ENCODE measurements at places on chromosomes 7 and 10.

GRCh38 chr10:70803775-70804420 lies 11.8 kb upstream of the SGPL1 start:
- DNase-seq = no peak

DNA sequence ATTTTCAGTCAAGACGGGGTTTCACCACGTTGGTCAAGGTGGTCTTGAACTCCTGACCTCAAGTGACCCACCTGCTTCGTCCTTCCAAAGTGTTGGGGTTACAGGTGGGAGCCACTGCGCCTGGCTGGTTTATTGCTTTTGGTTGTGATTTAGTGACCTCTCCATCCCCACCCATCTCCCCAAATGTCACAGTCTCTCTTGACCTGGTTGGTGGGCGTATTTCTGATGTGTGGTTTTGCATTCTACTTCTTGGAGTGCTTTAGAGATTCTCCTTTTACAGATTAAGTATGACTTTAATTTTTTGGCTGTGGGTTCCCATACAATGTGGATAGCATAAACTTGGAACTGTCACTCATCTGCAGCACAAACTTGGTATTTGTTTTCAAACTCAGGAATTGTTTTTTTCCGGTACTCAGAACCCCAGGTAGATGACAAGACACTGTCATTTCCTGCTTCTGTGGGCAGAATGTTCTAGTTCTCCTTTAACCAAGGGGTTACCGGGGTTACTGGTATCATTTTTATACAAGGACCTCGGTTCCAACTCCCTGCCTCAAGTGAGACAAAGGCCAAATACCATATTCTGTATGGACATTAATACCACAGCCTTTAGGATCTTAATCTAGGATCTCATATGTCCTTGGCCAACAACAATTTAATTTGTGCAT lies 50.5 kb downstream of the MRC1 start:
- DNase-seq = no peak

DNA sequence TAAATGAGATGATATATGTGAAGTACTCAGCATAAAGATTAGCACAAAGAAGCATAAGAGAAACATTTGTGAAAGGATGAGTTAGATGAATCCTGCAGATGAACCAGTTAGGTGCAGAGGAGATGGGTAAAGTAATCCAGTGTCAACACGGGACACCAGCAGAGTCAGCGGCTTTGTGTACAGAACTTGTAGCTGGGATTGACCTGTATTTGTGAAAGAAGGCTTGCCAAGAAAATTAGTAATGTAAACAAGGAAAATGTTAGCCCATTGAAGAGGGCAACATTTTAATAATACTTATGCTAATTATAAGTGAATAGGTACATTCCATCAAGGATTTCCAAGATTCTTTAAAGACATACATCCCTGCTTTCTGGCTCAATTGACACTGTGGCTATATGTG lies 255.7 kb downstream of the PTEN start:
- no peak for DNase-seq

DNA sequence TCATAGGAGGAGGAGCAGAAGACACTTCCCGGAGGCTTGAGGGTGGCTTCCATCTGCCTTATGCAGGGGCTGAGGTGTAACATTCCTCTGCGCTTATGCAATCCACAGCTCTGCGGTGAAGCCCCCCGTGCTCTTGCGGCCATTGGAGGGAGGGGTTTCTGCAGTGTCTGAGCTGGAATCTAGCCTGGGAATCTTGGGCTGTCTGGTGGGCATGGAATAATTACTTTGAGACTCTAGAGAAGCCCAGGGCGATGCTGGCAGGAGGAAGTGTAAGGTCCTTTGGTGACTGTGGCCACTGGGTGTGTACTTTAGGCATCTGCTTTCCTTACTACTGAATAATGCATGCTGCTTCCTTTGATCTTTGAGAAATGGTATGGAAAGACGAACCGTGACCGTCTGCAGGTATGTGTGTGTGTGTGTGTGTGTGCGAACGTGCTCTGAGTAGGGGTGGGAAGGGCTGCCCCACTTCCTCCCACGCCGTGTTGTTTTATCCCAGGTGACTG lies 181.0 kb downstream of the PRPF18 start:
- DNase-seq = no peak

- DNase-seq = no peak
Observed at GRCh38 chr7:81355911-81356310, 413.9 kb downstream of the HGF start.

DNA sequence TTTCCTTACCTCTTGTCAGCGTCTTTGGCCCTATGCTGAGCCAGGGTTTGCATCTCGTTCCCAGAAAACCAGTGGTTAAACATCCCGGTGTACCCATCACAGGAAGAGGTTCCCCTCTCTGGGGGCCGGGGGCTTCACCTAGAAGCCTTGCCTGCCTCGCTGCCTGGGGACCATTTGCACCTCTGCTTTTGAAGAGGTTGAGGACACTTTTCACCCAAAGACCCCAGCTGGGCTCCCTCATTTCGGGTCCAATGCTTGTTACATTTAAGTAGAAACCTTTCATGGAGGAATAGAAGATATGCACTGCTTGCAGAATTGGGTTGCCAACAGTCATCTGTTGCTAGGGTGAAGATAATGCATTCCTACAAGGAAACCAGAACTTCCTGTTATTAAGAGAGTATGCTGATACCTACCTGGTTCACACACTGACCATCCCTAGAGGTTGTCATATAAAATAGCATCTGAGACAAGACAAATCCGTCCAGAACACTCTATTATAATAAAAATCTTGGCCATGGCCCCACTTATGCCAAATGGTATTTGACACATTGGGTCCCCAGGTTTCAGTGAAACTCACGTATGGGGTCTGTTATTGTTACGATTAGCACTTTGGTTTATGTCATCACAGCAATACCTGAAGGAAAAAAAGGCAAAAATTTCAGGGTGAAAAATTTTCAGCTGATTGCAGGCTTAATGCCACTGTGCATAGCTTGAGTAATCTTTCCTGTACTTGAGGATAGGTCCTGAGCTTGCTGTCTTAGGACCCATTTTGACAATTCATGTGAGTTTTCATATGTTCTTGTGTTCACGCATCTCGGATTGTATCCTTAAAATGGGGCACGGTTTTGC lies 917 bp downstream of the ZNF365 start:
- peak; percentile 69 for DNase-seq

GRCh38 chr7:25002786-25003185 lies 22.8 kb upstream of the OSBPL3 start:
- DNase-seq = no peak

GRCh38 chr10:11149807-11150141 lies 132.1 kb downstream of the CELF2 start:
- DNase-seq = no peak

DNA sequence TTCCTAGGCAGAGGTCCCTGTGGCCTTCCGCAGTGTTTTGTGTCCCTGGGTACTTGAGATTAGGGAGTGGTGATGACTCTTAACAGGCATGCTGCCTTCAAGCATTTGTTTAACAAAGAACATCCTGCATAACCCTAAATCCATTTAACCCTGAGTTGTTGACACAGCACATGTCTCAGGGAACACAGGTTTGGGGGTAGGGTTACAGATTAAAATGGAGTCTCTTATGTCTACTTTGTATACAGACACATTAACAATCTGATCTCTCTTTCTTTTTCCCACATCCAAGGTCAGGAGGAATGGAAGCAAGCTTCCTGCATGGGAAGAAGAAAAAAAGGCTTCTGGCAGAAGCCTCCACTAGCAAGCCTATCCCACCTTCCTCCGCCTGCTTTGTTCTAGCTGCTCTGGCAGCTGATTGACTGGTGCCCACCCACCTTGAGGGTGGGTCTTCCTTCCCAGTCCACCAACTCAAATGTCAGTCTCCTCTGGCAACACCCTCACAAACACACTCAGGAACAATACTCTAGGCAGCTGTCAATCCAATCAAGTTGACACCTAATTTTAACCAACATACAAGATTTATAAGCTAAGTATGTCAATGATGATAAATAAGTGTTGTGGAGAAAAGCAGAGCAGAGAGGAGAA lies 176.5 kb upstream of the CCZ1B start:
- DNase-seq = no peak

- no peak for DNase-seq
Observed at GRCh38 chr10:131656431-131656841, 244.4 kb upstream of the PPP2R2D start.

DNA sequence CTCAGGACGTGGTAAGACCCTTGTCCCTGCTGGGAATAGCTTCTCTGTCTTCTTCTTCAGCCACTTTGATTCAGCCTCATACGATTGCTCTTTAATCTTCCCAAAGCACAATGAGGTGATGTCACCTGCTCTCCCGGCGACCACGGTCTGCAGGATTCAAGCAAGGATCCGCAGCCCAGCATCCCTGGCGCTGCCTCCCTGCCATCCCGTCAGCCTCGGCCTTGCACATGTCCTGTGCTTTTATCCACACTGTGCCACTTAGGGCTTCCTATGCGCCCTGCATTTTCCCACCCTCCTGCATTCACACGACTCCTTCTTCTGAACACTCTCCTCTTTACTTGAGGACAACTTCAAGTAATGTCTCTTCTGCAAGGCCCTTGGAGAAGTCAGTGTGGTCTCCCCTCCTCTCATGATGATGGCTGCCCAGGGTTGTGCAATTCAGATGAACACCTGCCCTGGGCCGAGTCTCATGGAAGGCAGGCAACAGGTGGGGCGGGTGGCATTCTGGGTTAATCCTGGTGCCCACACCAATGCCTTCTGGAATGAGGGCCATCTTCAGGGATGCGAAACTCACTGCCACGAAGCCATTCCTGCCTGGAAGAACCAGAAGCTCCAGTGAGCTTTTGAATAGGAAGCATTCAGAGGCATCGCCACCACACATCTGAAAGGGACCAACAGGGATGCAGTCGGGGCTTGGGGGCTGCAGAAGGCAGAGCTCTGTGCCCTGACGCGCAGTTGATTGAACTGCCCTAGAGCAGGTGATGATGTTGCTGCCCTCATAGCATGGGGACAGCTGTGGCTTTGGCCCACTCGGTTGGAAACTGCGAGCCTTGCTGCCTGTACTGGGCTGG lies 287.5 kb downstream of the GLRX3 start:
- DNase-seq = no peak

GRCh38 chr7:30977896-30978564 lies 14.3 kb downstream of the GHRHR start:
- DNase-seq = peak; percentile 57

DNA sequence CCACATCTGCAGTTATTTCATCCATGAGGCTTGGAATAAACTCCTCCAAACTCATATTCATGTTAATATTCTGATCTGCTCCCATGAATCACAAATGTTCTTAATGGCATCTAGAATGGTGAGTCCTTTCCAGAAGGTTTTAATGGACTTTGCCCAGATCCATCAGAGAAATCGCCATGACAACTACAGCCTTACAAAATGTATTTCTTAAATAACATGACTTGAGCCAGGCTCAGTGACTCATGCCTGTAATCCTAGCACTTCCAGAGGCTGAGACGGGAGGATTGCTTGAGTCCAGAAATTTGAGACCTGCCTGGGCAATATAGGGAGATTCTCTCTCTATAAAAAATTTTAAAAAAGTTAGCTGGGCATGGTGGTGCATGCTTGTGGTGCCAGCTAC lies 102.1 kb upstream of the TMEM168 start:
- no peak for DNase-seq

GRCh38 chr7:158028971-158029370 lies 558.7 kb downstream of the PTPRN2 start:
- DNase-seq = no peak

GRCh38 chr7:19491371-19491770 lies 217.5 kb downstream of the POLR1F start:
- DNase-seq = no peak

DNA sequence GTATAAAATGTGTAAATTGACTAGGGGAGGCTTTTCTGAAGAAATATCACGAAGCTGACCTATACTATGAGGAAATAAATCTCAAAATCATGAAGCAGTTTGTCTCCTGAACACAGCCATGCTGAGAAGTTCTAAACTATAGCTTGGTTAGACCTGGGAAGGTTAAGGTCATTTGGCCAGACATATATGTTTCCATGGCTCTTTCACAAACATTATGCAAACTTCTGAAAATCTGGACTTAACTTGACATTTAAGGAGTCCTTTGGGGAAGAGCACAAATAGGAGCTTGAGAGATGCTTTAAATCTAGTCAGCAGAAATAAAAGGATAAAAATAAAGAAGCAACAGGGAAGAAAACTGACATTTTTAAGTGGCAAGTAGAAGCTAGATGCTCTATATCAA lies 115.9 kb upstream of the MEOX2 start:
- no peak for DNase-seq

GRCh38 chr7:27670676-27671075 lies 8.0 kb upstream of the HIBADH start:
- no peak for DNase-seq

DNA sequence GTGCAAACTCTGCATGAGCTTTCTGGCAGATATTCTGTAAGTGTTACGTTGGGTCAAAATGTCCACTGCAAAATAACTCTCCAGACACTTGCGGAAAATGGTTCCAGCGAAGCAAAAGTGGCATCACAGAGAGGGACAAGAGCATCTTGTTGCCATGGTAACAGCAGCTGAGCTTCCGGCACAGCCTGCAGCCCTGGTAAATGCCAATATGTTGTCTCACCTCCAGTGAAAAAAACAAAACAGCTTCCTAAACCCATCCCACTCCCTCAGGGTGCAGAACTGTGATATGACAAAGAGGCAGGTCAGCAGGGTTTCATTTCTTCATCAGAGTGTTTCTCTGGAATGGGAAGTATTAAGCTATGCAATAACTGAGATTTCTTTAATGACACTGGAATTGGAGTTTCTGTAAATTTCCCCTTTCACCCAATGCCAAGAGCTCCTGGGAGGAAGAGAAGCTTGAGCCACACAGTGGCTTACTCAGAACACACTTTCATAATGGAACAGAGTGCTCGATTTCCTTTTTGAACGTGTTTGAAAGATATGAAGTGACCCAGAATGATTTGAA lies 65.6 kb downstream of the FOXI2 start:
- no peak for DNase-seq

DNA sequence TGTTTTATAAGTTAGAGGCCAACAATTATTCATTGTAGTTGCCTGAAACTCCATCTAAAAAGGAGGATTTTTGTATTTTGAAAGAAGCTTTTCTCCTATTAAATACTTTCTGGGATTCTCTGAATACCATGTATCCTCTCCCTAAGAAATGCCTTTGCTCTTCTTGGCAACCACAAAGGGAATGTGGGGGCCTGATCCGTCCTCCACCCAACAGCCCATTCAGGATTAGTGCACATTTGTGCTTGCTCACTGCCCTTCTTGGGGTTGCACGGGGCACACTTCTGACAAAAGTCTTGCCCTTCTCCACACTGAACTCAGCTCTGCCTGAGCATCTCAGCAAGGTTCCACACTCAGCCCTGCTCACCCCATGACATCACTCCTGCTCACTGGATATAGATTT lies 194.2 kb downstream of the SLC25A13 start:
- DNase-seq = no peak

GRCh38 chr10:17883621-17884020 lies 68.1 kb upstream of the SLC39A12 start:
- DNase-seq = no peak

GRCh38 chr7:26688936-26689506 lies 175.4 kb downstream of the SKAP2 start:
- no peak for DNase-seq

- DNase-seq = no peak
Observed at GRCh38 chr7:44748948-44749731, 493 bp downstream of the ZMIZ2 start.

- no peak for DNase-seq
Observed at GRCh38 chr10:101588879-101589278, 758 bp downstream of the DPCD start.
